NCI-H1417 (cell line): ENCODE measurements at places on chromosomes 13 and 19.
A peak's percentile ranks its signal among the peaks of the same experiment; 100 is the strongest.

GRCh38 chr13:95355494-95355893 lies 54.2 kb upstream of the ABCC4 start:
- DNase-seq, result no peak

DNA sequence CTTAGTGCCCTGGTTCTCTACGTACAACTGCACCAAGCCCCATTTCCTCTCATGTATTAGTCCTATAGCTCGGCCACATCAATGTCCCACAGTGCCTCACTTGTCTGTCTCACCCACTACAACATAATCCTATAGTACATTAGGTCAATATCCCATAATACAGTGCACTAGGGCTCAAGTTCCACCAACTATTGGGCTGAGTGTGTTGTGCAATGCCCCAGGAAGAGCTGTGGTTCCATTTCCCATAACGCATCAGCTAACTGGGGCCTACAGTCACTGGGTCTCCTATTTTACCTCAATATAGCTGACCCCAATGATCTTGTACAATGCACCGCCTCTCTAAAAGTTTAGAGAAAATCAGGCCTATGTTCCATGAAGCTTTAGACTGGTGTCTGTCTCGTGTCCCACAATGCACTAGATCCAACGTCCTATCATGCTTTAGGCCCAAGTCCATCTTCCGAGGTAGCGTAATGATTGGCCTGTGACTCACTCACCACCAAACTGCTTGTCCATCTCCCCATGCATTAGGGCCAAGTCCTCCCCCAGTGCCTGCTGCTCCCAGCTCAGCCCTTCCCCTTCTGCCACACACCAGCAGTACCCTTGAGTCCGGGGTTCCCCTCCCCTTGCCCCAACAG lies 21.8 kb downstream of the TSKS start:
- no peak for DNase-seq

DNA sequence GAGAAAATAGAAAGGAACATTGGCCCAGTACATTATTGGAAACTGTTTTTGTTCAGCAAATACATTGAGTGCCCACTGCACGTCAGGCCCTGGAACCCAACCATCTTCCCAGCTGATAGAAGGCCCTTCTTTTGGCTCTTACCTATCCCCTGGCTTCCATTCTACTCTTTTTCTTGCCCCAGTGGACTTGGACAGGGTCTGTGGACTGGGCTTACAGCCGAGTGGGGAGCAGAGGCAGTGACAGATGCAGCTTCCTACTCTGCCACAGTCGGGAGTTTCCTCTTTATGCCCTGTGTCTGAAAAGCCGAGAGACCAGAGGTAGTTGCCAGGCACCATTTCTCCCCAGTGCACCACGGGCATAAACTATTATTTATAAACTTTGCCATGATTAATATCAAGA lies 70.4 kb downstream of the ARHGAP35 start:
- no peak for DNase-seq

- DNase-seq, result no peak
Observed at GRCh38 chr19:54916822-54917221, 10.9 kb downstream of the NCR1 start.

GRCh38 chr13:27283906-27284493 lies 13.4 kb downstream of the RASL11A start:
- DNase-seq, result no peak

GRCh38 chr13:27839809-27840467 lies 47.7 kb downstream of the GSX1 start:
- no peak for DNase-seq

DNA sequence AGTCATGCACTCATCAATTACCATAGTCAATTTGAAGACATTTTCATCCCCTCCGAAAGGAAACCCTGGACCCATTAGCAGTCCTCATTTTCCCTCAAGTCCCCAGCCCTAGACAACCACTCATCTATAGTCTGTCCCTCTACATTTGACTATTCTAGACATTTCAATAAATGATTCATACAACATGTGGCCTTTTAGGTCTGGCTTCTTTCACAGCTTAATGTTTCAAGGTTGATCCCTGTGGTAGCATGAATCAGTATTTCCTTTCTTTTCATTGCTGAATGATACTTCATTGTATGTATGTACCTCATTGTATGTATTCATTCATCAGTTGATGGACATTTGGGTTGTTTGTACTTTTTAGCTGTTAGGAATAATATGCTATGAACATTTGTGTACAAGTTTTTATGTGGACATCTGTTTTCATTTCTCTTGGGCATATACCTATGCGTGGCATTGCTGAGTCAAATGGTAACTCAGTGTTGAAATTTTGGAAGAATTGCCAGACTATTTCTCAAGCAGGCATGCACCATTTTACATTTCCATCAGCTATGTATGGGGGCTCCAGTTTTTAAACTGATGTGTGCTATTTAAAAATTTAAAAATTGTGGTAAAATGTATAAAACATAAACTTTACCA lies 18.4 kb downstream of the SPATA13 start:
- no peak for DNase-seq

DNA sequence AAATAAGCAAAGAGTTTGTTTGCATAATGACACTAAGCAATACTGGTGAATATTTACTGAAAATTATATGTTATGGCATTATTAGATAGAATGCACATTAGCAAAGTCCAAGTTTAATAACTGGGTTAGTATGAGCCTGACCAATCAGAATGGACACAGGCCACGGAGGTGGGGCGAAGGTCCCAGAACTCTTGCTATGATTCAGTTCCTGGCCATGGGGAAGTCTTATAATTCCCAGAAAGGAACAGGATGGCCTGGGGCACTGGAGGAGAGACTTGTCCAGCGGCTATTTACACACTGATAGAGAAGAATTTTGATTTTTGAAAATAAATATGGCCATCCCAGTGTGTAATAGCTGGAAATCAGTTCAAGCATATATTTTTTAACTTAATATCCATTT lies 372.0 kb downstream of the EFNB2 start:
- no peak for DNase-seq

GRCh38 chr19:51644636-51645271 lies 1.9 kb downstream of the SIGLEC14 start:
- no peak for DNase-seq

DNA sequence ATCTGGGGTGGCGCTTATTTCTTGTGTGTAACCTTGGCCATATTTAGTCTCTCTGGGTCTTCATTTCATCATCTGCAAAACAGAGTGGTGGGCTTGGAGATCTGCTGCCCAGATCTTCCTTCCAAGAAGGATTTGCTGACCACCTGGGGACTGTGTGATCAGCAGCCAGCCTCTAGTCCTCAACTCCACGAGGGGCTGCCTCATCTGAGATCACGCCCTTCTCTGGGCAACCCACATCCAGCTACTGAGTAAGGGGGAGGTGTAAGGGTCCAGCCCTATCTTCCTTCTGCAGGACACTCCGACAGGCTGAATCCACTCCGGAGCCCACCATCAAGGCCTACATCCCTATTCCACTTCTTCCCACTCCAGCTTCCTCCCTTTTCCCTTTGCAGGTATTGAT lies 57.9 kb downstream of the CHST8 start:
- DNase-seq, result no peak

DNA sequence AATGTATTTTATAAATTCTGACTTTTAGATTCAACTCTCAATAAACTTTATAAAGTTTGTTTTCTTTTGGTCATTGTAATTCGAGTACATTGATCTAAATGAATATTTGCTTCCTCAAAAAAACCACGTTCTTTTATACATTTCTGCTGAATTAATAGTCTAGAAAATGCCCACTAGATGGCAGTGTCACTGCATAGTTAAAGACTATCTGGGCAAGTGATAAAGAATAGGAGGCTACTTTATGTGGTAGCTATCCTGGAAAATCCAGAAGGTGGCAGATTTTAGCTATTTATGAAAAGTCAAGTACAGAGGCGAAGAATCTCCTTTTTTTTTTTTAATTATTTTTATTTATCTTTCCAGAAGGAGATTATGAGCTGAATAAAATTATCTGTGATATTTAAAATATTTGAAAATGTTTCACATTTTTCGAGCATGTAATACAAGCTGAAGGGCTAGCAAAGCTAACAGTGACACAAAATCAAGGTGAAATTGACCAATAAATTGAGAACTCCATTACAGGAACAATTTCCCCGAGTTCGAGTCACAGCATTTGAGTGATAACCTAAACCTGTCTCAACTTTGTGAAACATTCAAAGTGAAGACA lies 221.8 kb downstream of the OLFM4 start:
- peak; percentile 75 for DNase-seq

DNA sequence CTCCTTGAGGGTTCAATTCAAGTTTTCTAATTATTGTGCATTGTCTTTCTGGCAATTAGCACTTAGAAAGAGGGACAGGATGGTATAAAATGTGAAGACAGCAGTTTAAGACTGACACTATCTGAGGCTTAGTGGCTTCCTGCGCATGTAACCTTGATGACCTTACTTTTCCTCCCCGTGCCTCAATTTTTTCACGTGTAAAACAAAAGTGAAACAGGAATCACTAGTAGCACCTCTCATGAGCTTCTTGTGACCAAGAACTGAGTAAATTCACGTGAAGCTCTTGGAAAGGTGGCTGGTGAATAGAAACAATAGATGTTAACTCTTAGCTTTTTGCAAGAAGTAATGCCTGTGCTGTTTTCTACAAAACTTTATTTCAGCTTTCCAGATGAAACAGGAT lies 233.9 kb downstream of the LMO7 start:
- no peak for DNase-seq

- DNase-seq, result no peak
Observed at GRCh38 chr19:48887861-48888612, 10.5 kb downstream of the TULP2 start.

GRCh38 chr13:34698945-34699344 lies 243.1 kb upstream of the NBEA start:
- no peak for DNase-seq

DNA sequence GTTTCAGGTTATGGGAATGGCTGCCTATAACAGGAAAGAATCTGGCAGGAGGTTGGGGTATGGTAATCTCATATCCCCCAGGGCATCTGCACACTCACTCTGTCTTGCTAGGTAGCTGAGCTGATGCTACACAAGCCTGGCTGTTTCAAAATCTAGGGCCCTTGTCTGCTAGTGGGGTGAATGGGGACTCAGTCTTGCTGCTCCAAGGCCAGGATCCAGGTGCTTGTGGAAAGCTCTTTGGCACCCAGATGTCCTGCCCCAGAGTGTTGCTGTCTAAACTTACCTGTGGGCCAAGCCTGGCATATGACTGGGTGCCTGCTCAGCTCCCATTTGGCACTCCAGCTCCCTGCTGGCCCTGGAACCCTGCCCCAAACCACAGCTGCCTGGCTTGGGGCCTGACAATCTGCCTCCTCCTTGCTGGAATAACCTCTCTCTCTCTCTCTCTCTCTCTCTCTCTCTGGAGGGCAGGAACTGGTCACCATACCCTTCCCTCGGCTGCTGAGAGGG lies 158.1 kb upstream of the TSC22D1 start:
- no peak for DNase-seq

- no peak for DNase-seq
Observed at GRCh38 chr19:30924670-30925069, 424.6 kb downstream of the TSHZ3 start.

GRCh38 chr19:46515879-46516350 lies 20.2 kb upstream of the PNMA8B start:
- peak; percentile 35 for DNase-seq

GRCh38 chr13:98297051-98297450 lies 120.0 kb upstream of the RNF113B start:
- peak; percentile 63 for DNase-seq

DNA sequence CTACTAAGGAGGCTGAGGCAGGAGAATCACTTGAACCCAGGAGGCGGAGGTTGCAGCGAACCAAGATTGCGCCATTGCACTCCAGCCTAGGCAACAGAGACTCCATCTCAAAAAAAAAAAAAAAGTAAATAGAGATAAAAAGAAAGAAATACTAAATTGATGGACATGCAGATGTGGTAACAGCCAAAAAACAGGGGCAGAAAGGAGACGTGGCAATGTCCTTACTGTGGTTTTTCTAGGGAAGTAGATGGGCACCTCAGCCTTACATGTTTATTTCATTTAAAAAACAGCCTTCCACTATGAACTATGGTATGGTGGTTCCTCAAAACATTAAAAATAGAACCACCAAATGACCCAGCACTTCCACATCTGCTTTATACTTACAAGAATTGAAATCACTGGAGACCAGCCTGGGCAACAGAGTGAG lies 6.5 kb upstream of the EIF3G start:
- no peak for DNase-seq

DNA sequence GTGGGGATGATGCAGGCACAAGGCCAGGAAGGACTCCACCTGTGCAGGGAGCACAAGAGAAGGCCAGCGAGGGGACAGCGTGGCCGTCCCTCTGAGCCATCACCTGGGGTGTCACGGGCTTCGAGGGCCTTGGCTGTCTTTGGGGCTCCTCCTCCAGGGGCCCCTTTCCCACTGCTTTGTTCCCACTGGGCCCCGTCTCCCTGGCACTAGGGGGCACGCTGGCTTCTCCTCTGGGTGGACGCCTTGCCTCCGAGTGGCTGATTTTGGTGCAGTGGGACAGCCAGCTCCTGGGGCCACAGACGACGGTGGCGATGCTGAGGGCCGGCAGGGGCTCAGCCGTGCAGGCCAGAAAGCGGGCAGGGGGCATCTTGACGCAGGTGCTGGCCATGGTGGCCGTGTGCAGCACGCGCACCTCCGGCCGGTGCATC lies 43.2 kb upstream of the GRTP1 start:
- no peak for DNase-seq

GRCh38 chr13:59250336-59251189 lies 913.2 kb downstream of the DIAPH3 start:
- no peak for DNase-seq

- DNase-seq, result no peak
Observed at GRCh38 chr13:52414963-52415362, 9.0 kb upstream of the THSD1 start.

- peak; percentile 51 for DNase-seq
Observed at GRCh38 chr19:58407658-58408151, 744 bp upstream of the ZNF584 start.

GRCh38 chr13:76812206-76812897 lies 73.9 kb downstream of the KCTD12 start:
- DNase-seq, result no peak

- peak; percentile 33 for DNase-seq
Observed at GRCh38 chr13:42102961-42103865, 54.8 kb downstream of the DGKH start.

DNA sequence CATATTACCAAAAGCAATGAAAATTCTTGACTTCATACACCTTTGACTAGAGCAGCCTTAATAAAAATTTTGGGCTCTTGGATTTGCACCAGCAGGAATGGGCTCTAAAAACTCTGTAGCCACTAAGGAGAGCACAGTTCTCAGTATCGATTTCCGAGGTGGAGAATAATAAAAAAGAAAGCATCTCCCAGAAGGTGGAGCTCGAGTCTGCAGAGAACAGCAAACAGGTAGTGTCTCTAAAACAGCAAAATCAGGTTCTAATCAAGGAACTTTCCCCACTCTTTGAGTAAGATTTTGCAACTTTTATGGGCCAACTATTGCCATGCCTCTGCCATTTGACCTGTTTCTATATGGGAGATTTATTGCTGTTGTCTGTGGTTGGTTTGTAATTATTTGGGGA lies 258.7 kb upstream of the GPC6 start:
- DNase-seq, result peak; percentile 20

DNA sequence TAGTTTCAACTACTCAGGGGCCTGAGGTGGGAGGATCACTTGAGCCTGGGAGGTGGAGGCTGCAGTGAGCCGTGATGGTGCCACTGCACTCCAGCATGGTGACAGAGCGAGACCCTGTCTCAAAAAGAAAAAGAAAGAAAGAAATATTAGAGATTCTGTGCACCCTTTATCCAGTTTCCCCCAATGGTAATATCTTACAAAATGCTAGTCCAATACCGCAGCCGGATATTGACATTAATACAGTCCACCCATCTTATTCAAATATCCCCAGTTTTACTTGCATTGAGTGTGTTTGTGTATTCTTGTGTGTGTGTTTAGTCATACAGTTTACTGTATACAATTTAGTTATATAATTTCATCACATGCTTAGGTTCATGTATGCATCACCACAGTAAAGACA lies 8.6 kb upstream of the IFNL4 start:
- DNase-seq, result no peak
